ENCODE measurements at places on chromosomes 2 and 18.

DNA sequence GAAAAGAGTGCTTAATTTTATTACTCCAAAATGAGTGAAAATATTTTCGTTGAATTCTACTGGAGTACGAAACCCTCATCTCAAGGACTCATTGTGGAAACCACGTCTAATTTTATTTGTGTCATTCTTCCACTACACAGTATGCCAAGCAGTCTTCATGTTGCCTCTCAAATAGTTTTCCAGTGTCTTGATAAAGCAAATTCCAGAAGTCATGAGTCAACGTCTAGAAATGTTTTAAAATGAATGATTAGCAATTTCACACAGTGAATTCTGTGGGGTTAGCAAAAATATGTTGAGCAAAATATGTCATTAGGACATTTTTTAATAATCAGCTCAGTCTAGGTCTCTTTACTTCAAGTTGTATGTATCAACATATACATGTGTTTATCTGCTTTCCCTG is 865.5 kb downstream of the DSC3 start:
- no peak for DNase-seq
- no peak overlapping the region for H3K4me3 ChIP-seq
- H3K27me3 ChIP-seq, result no peaks in the 10 kb centered on the region
- no peaks in the 10 kb centered on the region for H3K36me3 ChIP-seq
- H3K4me1 ChIP-seq, result no peaks in the 10 kb centered on the region

DNA sequence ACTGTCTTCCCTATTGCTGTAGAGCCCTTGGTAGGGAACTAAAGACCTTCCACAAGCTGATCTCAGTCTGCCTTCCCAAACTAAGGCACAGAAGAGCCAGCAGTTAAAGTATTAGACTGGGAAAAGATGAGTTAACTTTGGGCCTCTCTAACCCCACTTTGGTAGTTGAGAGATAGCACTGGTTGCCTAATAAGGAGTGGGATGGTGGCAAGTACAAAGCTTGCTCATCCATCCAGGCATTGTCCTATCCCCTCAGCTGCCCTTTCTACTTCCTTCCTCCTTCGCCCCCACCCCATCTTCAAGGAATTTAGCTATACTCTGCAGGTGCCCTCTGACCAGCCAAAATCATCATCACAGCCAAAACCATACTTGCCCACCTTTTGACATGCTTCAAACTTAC is 22.2 kb upstream of the AFTPH start:
- no peak overlapping the region for H3K4me3 ChIP-seq
- no peaks in the 10 kb centered on the region for H3K36me3 ChIP-seq
- H3K4me1 ChIP-seq, result no peaks in the 10 kb centered on the region
- no peak overlapping the region for H3K27ac ChIP-seq

DNA sequence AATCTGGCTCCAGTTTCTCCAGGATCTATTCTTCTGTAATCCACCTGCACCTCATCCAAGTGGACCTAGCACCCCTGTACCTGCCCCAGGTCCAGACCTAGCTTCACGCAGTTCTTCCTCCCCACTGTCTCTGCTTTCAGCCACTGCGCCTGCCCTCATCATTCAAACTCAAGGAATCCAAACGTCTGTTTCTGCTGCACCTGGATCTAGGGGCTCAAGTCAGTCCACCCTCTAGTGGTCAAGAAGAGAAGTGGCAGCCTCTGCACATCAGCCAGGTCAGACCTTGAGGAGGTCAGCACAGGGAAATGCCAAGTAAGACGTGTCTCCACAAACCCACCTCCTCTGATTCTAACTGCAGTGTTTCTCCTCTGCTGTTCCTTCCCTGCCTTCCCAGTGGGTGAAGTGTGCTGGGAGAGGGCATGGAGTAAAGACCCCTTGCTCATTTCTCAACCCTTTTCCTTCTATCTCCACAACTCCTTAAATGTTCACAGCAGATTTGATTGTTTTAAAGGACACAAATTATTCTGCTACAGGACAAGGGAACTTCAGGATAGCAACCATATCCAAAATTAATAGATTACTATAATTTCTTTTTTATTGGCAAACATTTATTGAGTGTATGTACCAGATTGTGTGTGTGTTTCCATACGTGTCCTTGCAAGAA is 8.6 kb upstream of the RNF152 start:
- peak; percentile 54 for DNase-seq
- H3K36me3 ChIP-seq, result no peaks in the 10 kb centered on the region

- no peak overlapping the region for H3K4me3 ChIP-seq
- no peak for DNase-seq
- no peaks in the 10 kb centered on the region for H3K36me3 ChIP-seq
- no peak overlapping the region for H3K27ac ChIP-seq
Observed at GRCh38 chr18:45437366-45437765, 177.9 kb upstream of the SLC14A2 start.

GRCh38 chr2:101119431-101119830 is 31.8 kb downstream of the TBC1D8 start:
- no peaks in the 10 kb centered on the region for H3K27me3 ChIP-seq
- peak; percentile 9 for DNase-seq
- no peaks in the 10 kb centered on the region for H3K36me3 ChIP-seq

DNA sequence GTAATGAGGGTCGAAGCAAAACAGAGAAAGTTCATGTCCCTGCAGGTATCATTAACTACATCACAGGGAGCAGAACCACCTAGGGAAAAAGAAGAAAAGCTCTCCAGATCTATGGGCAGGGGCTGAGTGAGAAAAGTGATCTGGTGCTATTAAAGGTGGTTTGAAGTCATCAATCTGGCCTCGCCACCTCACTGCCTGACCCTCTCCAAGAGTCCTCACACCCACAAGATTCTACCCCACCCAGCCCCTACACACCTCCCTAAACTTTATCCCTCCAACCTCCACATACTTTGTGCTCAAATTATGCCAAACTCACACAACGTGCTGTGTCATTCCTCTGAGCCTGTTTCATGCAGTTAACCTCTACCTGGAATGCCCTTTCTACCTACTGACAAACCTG is 2.2 kb downstream of the GALNT14 start:
- H3K36me3 ChIP-seq, result no peaks in the 10 kb centered on the region
- DNase-seq, result no peak
- H3K4me1 ChIP-seq, result peaks cover 3% of the 10 kb centered on the region
- no peak overlapping the region for H3K4me3 ChIP-seq
- H3K27me3 ChIP-seq, result peaks cover 29% of the 10 kb centered on the region
- H3K27ac ChIP-seq, result no peak overlapping the region

DNA sequence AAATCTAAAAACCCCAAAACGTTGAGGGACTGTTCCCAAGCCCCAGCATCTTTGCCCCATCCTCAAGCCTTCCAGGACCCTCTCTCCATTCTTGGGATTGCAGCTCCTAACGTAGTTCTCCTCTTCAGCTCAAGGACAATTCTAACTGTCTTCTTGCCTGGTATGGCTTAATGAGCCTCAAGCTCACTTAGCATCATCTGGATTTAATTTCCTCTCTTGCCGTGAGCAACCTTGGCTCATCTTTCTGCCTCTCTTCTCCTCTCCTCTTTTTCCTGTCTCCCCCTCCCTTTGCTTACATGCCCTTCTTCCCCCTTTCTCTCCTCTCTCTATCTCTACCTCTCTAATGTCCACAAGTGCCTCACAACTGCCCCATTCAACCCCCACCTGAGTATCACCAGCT is 44.2 kb downstream of the TACR1 start:
- no peaks in the 10 kb centered on the region for H3K4me1 ChIP-seq
- no peak overlapping the region for H3K27ac ChIP-seq
- no peak overlapping the region for H3K4me3 ChIP-seq

All from fibroblast of lung (primary cell).